ENCODE measurements at places on chromosomes 5 and 9.

GRCh38 chr5:135055396-135055795, 21.4 kb upstream of the PITX1 start:
- no peak for DNase-seq

- DNase-seq: no peak
These were observed 526.1 kb upstream of the CDH18 start for GRCh38 chr5:20514145-20514544.

DNA sequence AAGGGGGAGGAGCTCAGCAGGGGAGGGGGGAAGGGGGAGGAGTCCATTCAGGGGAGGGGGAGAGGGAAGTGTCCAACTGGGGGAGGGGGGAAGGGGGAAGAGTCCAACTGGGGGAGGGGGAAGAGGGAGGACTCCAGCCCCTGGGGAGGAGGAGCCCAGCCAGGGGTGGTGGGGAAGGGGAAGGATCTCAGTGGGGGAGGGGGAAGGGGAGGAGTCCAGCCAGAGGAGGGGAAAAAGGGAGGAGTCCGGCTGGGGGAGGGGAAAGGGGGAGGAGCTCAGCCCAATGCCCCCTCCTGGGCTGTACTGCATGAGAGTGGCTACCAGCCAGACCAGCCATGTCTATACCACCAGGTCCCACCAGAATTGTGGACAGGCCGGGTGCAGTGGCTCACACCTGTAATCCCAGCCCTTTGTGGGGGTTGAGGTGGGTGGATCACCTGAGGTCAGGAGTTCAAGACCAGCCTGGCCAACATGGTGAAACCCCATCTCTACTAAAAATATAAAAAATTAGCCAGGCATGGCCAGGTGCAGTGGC, 30.6 kb upstream of the ADAMTS2 start:
- no peak for DNase-seq

DNA sequence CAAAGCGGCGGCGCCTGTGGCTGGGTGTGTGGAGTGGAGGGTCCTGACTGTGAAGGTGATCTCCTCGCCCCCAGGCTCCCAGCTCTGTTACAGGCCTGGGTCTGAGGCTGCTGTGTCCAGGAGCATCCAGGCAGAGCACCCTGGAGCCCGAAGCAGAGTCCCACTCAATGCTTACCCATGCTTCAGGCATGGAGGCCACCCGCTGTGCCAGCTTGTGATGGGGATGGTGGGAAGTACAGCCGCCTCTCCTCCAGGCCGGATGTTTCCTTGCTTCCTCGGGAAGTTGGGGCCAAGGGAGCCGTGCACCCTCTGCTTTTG, 255.9 kb upstream of the IRX1 start:
- DNase-seq: no peak

DNA sequence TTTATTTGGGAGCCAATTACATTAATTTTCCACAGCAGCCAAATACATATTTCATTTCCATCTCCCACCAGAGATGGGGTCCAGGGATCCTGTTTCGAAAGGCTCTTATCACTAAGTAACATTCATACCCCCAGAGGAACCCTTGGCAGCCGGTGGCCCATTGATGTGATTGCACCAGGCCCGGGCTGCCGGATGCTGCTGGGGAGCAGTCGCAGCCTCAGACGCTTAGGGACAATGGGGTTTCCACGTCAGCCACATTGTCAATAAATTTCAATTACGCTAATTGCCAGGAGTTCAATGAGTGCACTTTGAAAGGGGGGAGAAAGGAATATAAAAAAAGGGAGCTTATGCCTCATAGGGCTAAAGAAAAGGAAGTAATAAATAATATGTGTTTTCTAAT, 478.8 kb upstream of the ADAMTS16 start:
- DNase-seq: no peak

DNA sequence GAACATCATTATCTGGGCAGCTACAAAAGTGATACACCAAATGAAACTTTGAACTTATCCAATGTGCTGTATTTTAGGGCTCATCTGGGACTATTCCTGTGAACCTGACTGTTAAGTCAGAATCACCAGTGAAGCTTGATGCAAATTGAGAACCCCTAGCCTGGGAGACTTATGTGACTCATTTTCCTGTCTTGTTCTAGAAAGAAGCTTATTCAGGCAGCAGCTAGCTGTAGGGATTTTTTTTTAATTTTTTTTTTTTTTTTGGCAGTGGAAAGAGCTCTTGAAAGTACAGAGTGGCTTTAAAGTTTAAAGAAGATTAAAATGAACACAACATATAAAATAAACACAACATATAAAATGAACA, 81.1 kb upstream of the TNFAIP8 start:
- DNase-seq: peak; percentile 75

All from fibroblast of skin of right quadriceps (primary cell).